ENCODE measurements at places on chromosomes 13 and 19. TPM values are rescaled to one million over a fixed set of nuclear protein-coding genes. Genes with fewer than 3 reads are reported as not detected.

Gene DACH1
- total RNA-seq, result 0.53 TPM

Gene CASP14
- total RNA-seq, result 0.58 TPM

- H3K27me3 ChIP-seq, result no peaks in the 10 kb centered on the region
- no peak for DNase-seq
- no peaks in the 10 kb centered on the region for H3K4me1 ChIP-seq
Observed at GRCh38 chr13:83943530-83944279, 61.4 kb upstream of the SLITRK1 start.

- H3K36me3 ChIP-seq, result no peaks in the 10 kb centered on the region
- H3K27me3 ChIP-seq, result no peaks in the 10 kb centered on the region
- H3K27ac ChIP-seq, result no peak overlapping the region
- H3K4me1 ChIP-seq, result peaks cover 6% of the 10 kb centered on the region
Observed at GRCh38 chr13:46964789-46965527, 68.1 kb upstream of the HTR2A start.

DNA sequence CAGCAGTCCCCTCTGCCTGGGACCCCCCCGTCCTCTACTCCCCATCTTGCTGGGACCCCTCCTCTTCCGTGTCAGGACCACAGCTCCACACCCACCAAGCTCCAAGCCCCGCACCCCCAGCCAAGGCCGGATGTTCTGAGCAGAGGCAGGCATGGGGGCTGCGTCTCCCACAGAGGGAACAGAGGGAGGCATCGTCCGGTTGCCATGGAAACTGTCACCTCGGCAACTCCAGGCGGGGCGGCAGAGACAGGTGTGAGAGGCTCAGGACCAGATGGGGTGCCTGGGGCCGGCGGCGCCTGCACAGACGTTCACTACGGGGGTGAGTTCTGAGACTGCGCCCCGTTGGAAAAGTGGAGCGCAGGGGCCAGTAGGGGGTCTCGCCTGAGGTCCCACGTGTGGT is 5.4 kb downstream of the RNU6-9 start:
- no peaks in the 10 kb centered on the region for H3K36me3 ChIP-seq
- no peak overlapping the region for H3K27ac ChIP-seq
- DNase-seq, result no peak
- no peak overlapping the region for H3K4me3 ChIP-seq
- no peaks in the 10 kb centered on the region for H3K4me1 ChIP-seq
- no peaks in the 10 kb centered on the region for H3K27me3 ChIP-seq

DNA sequence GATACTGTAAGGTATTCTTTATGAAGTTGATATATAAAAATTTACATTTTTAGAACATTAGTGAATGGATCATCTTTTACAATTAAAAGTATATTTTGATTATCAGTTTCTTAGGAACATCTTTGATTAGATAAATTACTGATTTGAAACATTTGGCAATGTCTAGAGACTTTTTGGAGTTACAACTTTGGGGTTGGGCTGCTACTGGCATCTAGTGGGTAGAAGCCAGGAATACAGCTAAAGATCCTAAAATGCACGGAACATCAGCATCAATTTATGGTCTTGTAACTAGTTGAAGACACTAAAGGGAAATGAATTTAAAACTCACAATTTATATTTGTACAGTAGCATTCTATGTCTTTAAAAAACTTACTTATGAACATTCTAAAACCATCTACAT is 19.9 kb downstream of the POMP start:
- H3K27ac ChIP-seq, result no peak overlapping the region
- H3K27me3 ChIP-seq, result no peaks in the 10 kb centered on the region
- peaks cover 14% of the 10 kb centered on the region for H3K36me3 ChIP-seq
- no peak overlapping the region for H3K4me3 ChIP-seq
- no peaks in the 10 kb centered on the region for H3K4me1 ChIP-seq
